Hypothalamus (tissue), 51 donors: ENCODE measurements at places on chromosomes 11 and 22.

GRCh38 chr11:2275334-2276279 lies 5.2 kb upstream of the ASCL2 start:
- no peak for DNase-seq

DNA sequence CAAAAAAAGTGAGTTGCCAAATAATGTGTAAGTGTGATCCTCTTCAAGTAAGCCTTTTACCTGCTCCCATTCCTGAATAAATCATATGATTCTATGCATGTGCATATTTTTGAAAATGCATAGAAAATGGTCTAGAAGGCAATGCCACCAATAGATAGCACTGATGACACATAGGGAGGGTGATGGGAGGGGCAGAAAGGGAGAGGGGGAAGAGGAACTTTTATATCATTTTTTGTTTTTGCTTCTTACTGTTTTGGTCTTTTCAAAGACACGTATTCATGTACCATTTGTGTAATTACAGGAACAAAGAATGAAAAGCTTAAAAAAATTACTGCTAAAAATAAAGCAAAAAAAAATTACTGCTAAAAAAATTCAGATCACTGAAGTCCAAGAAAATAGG lies 60.8 kb downstream of the C11orf58 start:
- DNase-seq = no peak

DNA sequence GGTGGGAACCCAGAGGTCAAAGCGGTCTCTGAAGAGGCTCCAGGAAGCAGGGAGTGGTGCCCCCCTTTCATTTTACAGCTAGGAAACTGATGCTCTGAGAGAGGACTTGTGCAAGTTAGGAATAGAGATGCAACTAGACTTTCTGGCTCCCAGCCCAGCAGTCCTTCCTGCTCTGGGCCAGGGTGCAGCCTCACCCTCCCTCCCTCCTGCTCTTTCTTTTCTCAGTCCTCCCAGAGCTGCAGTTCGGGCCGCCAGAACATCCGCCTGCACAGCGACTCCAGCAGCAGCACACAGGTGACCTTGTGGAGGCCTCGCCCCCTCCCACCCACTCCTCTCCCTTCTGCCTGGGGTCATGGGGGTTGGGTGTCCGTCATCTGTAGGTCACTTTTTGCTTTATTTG lies 51.5 kb downstream of the LHFPL7 start:
- DNase-seq = peak; percentile 11

DNA sequence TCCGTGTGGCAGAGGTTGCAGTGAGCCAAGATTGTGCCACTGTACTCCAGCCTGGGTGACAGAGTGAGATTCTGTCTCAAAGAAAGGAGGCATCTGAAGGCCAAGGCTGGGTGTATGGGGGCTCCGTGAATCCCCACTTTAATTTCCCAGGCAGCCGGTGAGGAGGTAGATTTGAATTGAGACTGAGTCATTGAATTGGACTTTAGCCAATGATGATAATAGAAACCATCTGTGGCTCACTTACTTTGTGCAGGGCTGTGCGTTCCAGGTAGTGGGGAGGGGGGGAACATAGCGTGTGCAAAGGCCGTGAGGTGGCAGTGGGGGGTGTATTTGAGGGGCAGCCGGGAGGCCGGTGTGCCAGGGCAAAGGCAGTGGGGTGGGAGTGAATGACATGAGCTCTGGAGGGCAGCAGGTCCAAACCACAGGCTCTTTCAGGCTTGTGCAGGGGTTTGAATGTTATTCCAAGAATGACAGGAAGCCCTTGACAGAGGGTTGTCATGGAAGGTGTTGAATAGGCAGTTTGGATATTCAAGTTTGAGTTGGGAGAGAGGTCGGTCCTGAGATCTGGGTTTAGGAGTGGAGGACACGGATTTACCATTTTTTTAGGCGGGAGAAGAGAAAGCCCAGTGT lies 6.1 kb downstream of the ARHGAP8 start:
- DNase-seq = no peak

- no peak for DNase-seq
These were observed 55.7 kb upstream of the CLDN5 start for GRCh38 chr22:19579880-19580279.

DNA sequence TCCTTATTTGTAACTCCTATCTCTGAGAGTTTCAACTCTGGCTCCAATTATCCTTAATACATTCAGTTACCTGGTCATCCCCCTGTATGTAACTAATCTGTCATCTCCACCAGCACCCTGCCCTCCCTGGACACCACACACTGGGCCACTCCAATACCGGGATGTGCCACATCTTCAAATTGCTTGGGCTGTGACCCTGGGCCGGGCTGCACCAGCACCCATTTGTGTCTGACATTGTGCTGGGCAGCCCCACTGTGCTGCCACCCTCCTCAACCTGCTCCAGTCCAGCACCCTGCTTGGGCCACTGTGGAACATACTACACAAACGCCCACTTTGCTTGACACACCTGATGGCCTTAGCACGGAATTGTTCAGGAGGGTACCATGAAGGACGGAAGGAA lies 2.2 kb upstream of the USP18 start:
- DNase-seq = no peak
